Activated naive CD4-positive, alpha-beta T cell treated with anti-CD3 and anti-CD28 coated beads for 36 hours (primary cell): ENCODE measurements at places on chromosomes 1 and 21. TPM values are rescaled to one million over a fixed set of nuclear protein-coding genes. Genes with fewer than 3 reads are reported as not detected.

- peaks cover 8% of the 10 kb centered on the region for H3K27me3 ChIP-seq
- H3K4me1 ChIP-seq = peaks cover 12% of the 10 kb centered on the region
- no peaks in the 10 kb centered on the region for H3K36me3 ChIP-seq
- H3K27ac ChIP-seq = no peak overlapping the region
Observed at GRCh38 chr1:207903767-207904166, 7.2 kb downstream of the CD34 start.

GRCh38 chr21:26769613-26770188, 75.5 kb downstream of the ADAMTS1 start:
- peaks cover 2% of the 10 kb centered on the region for H3K27me3 ChIP-seq
- H3K4me1 ChIP-seq = no peaks in the 10 kb centered on the region
- H3K4me3 ChIP-seq = no peak overlapping the region
- no peaks in the 10 kb centered on the region for H3K36me3 ChIP-seq

- H3K27ac ChIP-seq = no peak overlapping the region
- H3K36me3 ChIP-seq = no peaks in the 10 kb centered on the region
- H3K4me3 ChIP-seq = no peak overlapping the region
- H3K4me1 ChIP-seq = peaks cover 11% of the 10 kb centered on the region
- peaks cover 2% of the 10 kb centered on the region for H3K27me3 ChIP-seq
- DNase-seq = no peak
Observed at GRCh38 chr1:186577216-186577615, 103.0 kb downstream of the PTGS2 start.

ST6GALNAC3 gene
- total RNA-seq = 2.5 TPM

GPR25 gene
- not detected for total RNA-seq

- H3K36me3 ChIP-seq = no peaks in the 10 kb centered on the region
- no peak for DNase-seq
- H3K4me1 ChIP-seq = no peaks in the 10 kb centered on the region
- H3K4me3 ChIP-seq = no peak overlapping the region
- no peak overlapping the region for H3K27ac ChIP-seq
Observed at GRCh38 chr1:13935336-13935735, 235.3 kb downstream of the PRDM2 start.

SYCP1 gene
- total RNA-seq = not detected

- no peak for DNase-seq
- H3K27ac ChIP-seq = no peak overlapping the region
- no peaks in the 10 kb centered on the region for H3K36me3 ChIP-seq
- peaks cover 8% of the 10 kb centered on the region for H3K27me3 ChIP-seq
- H3K4me1 ChIP-seq = no peaks in the 10 kb centered on the region
- H3K4me3 ChIP-seq = no peak overlapping the region
Observed at GRCh38 chr21:37984416-37984815, 68.2 kb upstream of the KCNJ6 start.

DNA sequence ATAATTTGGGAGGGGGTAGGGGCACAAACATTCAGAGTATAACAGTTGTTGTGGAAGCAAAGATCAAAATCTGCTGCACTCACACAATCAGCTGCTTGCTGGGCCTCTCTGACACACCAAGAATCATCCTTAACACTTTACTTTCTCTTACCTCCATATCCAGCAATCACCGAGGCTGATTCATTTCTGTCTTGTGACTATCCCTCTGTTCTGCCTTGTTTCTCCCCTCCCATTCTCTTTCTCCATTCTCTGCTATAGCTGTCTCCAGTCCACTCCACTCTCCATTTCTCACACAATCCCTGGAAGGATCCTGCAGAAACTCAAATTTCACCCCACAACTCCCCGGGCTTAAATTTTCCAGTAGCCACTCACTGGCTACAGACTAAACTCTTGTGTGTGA, 91.8 kb upstream of the NGF start:
- DNase-seq = no peak
- H3K4me1 ChIP-seq = no peaks in the 10 kb centered on the region
- H3K27me3 ChIP-seq = peaks cover 8% of the 10 kb centered on the region
- no peak overlapping the region for H3K4me3 ChIP-seq
- H3K27ac ChIP-seq = no peak overlapping the region

DNA sequence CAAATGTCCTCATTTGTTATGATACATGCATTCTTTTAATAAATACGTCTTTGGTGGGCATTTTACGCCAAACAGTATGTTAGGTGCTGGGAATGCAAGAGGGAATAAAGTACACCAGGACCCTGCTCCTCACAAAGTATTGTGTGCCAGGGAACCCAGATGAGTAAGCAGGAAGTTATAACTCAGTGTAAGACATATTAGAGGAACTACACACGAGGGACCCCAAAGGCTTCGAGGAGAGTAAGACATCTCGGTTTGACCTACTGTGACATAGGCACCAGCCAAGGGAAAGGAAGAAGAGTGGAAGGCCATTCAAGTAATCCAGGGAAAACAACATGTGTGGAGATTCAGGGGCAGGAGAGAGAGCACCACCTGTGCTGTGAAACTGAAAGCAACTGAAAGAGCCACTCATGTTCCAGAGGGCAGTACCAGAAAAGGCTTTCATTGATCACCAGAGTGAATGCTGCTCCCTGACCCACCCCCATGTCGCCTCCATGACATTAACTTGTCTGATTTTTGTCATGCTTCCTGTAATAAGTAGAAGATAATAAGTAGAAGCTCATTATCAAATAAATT, 542.5 kb upstream of the PKN2 start:
- no peak for DNase-seq
- no peaks in the 10 kb centered on the region for H3K36me3 ChIP-seq
- H3K27me3 ChIP-seq = peaks cover 4% of the 10 kb centered on the region
- no peak overlapping the region for H3K27ac ChIP-seq
- peaks cover 3% of the 10 kb centered on the region for H3K4me1 ChIP-seq

- no peaks in the 10 kb centered on the region for H3K4me1 ChIP-seq
- no peaks in the 10 kb centered on the region for H3K36me3 ChIP-seq
- no peak for DNase-seq
- no peak overlapping the region for H3K27ac ChIP-seq
Observed at GRCh38 chr1:25056536-25056935, 126.5 kb upstream of the RUNX3 start.

DNA sequence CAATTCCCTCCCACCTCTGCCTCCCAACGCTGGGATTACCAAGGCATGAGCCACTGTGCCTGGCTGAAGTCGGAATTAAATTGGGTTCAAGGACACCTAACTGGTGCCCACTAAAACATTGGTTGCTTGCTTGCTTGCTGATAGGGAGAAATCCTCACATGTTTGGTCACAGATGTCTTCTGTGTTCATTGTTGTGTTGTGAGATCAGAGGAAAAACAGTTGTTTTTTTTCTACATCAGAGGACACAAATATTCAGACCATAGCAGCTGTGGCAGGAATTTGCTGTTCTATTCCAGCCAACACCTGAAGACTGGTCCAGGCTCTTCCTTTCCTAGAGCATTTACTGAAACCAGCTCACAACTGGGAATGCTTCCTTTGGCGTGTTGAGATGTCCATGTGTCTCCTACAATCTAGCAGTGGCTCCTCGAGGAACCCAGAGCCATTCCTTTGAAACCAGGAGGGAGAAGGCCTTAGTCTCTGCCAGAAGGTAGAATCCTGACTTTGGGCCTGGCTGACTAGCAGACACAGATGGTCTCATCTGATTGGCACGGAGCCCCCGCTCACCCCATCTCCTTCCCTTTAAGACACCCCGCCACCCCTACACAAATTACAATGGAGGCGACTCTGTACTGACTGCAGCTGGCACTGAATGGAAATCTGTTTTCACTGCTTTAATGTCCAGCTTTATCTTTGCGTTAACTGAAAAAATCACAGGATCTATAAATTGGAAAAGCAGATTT, 24.3 kb upstream of the TRIM17 start:
- no peak overlapping the region for H3K27ac ChIP-seq
- peaks cover 9% of the 10 kb centered on the region for H3K4me1 ChIP-seq
- H3K4me3 ChIP-seq = no peak overlapping the region

PODN gene
- not detected for total RNA-seq

- H3K4me3 ChIP-seq = no peak overlapping the region
- H3K36me3 ChIP-seq = no peaks in the 10 kb centered on the region
- no peaks in the 10 kb centered on the region for H3K27me3 ChIP-seq
- no peak overlapping the region for H3K27ac ChIP-seq
- DNase-seq = peak; percentile 18
- H3K4me1 ChIP-seq = peaks cover 9% of the 10 kb centered on the region
Observed at GRCh38 chr1:228927946-228928898, 192.9 kb downstream of the RHOU start.

VWA1 gene
- total RNA-seq = 0.72 TPM
